ENCODE measurements at places on chromosomes 7 and 10. TPM values are rescaled to one million over a fixed set of nuclear protein-coding genes. Genes with fewer than 3 reads are reported as not detected.

GRCh38 chr10:122531939-122532338 is 28.6 kb upstream of the DMBT1 start:
- no peak for DNase-seq

DNA sequence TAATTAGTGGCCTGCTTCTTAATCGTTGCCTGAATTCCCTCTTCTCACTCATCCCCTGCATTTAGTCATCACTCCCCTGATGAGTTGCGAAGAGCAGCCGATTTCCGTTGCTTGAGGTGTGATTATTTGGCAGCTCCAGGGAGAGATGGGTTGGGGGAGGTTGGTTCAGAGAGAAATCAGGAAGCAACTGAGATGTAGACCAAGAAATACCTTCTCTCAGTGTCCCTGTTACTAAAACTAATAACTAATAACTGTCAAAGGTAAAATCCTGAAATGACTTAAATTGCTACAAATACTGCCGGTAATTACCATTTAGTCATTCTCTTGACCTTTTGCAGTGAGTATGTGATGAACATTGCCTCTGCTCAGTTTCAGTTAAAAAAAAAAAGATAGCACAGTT is 76.9 kb downstream of the ELMO1 start:
- no peak for DNase-seq

- no peak for DNase-seq
Observed at GRCh38 chr10:44520651-44521050, 135.8 kb upstream of the CXCL12 start.

CYP2W1 gene
- not detected for total RNA-seq

EVX1 gene
- not detected for total RNA-seq

FAM25C gene
- not detected for total RNA-seq

ADARB2 gene
- total RNA-seq: 0.14 TPM

MSMB gene
- total RNA-seq: not detected

PRRT4 gene
- total RNA-seq: 0.91 TPM

CYP3A4 gene
- total RNA-seq: not detected

ZNF273 gene
- 1.1 TPM for total RNA-seq
